ENCODE measurements at places on chromosomes 3 and 15.

GRCh38 chr3:42228796-42229195 lies 37.2 kb downstream of the CCK start:
- no peaks in the 10 kb centered on the region for H3K27me3 ChIP-seq
- no peaks in the 10 kb centered on the region for H3K4me1 ChIP-seq
- H3K27ac ChIP-seq: no peak overlapping the region
- H3K4me3 ChIP-seq: no peak overlapping the region
- no peak for DNase-seq

GRCh38 chr3:110352841-110353604 lies 718.6 kb upstream of the NECTIN3 start:
- no peaks in the 10 kb centered on the region for H3K4me1 ChIP-seq
- H3K4me3 ChIP-seq: no peak overlapping the region
- no peaks in the 10 kb centered on the region for H3K36me3 ChIP-seq
- no peak overlapping the region for H3K27ac ChIP-seq
- no peaks in the 10 kb centered on the region for H3K27me3 ChIP-seq
- DNase-seq: no peak

DNA sequence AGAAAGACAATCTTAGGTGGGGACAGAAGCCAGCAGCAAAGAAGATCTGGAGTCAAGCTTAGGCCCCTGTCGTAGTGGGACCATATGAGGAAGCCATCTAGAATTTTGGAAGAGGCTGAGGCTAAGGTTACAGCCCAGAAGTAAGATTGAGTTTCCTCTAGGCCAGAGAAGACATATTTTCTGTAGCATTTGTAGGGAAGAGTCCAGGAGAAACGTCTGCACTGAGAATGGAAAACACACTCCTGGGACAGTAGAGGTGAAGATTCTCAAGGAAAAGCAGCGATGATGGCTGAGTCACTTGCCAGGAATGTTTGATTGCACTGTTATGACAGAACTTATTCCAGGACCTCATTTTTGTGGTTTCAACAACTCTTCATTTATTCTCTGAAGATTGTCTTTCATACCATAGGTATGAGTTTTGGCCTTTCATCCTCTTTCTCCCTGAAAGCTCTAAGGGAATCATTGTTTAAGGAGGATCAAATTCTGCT lies 107.2 kb downstream of the GTPBP8 start:
- no peaks in the 10 kb centered on the region for H3K36me3 ChIP-seq
- H3K27me3 ChIP-seq: no peaks in the 10 kb centered on the region
- no peak overlapping the region for H3K27ac ChIP-seq
- H3K4me3 ChIP-seq: no peak overlapping the region
- no peak for DNase-seq

- no peaks in the 10 kb centered on the region for H3K36me3 ChIP-seq
- H3K27me3 ChIP-seq: no peaks in the 10 kb centered on the region
- no peak for DNase-seq
- no peaks in the 10 kb centered on the region for H3K4me1 ChIP-seq
- H3K4me3 ChIP-seq: no peak overlapping the region
Observed at GRCh38 chr3:123292321-123293310, 90.9 kb downstream of the SEC22A start.

GRCh38 chr3:187315872-187316271 lies 24.3 kb upstream of the MASP1 start:
- H3K4me3 ChIP-seq: no peak overlapping the region
- H3K36me3 ChIP-seq: no peaks in the 10 kb centered on the region
- H3K27me3 ChIP-seq: peaks cover 65% of the 10 kb centered on the region

DNA sequence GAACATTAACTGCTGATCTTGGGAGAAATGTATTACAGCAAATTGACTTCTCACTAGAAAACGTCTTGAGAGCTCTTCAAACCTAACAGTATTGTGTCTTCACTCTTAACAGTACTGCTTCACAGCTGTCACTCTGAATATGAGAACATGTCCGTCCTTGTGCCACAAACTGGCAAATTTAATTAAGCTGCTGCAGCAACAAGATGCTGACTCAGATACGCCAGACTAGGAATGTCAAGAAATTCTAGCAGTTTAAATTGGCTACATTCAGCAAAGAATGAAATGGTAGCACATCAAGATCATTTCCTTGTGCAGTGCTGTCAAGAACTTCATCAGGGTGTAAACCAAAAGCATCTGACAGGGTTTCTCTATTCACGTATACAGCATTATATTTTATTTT lies 7.6 kb downstream of the ICE2 start:
- H3K27me3 ChIP-seq: no peaks in the 10 kb centered on the region
- peaks cover 2% of the 10 kb centered on the region for H3K4me1 ChIP-seq
- no peak overlapping the region for H3K4me3 ChIP-seq

DNA sequence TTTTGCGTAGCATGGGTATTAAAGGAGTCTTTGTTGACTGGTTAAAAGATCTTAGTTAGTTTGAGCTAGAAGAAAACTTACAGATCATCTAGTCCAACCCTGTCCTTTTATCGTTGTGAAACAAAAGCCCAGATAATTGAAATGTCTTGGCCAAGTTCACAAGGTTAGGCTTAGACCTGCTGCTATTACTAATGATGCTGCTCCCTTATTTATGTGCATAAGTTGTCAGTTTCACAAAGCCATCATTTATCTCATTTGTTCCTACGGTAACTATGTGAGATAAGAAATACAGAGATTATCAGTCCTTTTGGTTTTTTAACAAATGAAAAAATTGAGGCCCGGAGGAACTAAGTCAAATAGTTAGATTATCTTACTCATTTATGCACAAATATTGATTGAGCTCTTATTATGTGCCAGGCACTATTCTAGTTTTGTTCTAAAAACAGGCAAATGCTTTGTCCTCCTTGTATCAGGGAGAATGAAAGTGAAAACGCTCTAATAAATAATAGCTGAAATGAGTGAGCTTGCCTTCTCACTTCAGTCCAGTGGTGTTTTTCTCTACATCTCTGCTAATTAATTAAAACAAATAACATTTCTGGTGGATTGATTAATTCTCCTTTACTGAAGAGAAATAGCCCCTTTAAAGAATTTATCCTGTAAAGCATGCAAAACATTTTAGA lies 49.1 kb upstream of the TPRG1 start:
- H3K27ac ChIP-seq: peak overlapping the region; percentile 32
- H3K4me1 ChIP-seq: peaks cover 41% of the 10 kb centered on the region
- H3K36me3 ChIP-seq: no peaks in the 10 kb centered on the region

GRCh38 chr3:146161663-146162002 lies 649 bp upstream of the PLOD2 start:
- DNase-seq: no peak
- H3K4me1 ChIP-seq: peaks cover 3% of the 10 kb centered on the region
- no peaks in the 10 kb centered on the region for H3K36me3 ChIP-seq
- peak overlapping the region; percentile 82 for H3K4me3 ChIP-seq

DNA sequence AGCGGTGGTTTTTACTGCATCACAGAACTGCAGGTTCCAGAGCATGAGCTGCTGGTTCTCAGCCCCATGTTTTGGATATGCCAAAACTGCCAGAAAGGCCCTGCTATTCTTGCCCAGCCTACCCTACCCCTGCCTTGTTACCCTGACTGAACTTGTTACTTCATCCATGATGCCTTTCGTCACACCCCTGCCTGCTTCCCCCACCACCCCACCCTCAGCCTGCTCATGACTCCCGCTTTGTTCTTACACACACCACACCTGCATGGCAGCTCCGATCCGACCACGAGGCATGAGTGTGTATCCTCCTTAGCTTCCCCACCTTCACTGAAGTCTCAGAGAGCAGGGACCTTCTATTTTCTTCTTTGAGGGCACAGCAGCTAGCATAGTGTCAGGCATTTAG lies 5.1 kb upstream of the TM4SF1 start:
- no peak overlapping the region for H3K4me3 ChIP-seq
- H3K27ac ChIP-seq: peak overlapping the region; percentile 94
- peaks cover 83% of the 10 kb centered on the region for H3K4me1 ChIP-seq
- H3K27me3 ChIP-seq: no peaks in the 10 kb centered on the region
- H3K36me3 ChIP-seq: no peaks in the 10 kb centered on the region

GRCh38 chr3:71583566-71584393 lies at the start of gene FOXP1:
Gene FOXP1, minus strand, starts transcription at chr3:71583728. Its CDS starts 385,347 bp downstream, at chr3:71198381.
- H3K27ac ChIP-seq: peak within 1 kb of the TSS; percentile 97
- peak within 1 kb of the TSS; percentile 62 for H3K4me3 ChIP-seq
- peak; percentile 24 for DNase-seq
- peaks cover 51% of the 10 kb centered on the region for H3K4me1 ChIP-seq
- H3K27me3 ChIP-seq: no peaks in the 10 kb centered on the region
- H3K36me3 ChIP-seq: no peaks in the 10 kb centered on the region

DNA sequence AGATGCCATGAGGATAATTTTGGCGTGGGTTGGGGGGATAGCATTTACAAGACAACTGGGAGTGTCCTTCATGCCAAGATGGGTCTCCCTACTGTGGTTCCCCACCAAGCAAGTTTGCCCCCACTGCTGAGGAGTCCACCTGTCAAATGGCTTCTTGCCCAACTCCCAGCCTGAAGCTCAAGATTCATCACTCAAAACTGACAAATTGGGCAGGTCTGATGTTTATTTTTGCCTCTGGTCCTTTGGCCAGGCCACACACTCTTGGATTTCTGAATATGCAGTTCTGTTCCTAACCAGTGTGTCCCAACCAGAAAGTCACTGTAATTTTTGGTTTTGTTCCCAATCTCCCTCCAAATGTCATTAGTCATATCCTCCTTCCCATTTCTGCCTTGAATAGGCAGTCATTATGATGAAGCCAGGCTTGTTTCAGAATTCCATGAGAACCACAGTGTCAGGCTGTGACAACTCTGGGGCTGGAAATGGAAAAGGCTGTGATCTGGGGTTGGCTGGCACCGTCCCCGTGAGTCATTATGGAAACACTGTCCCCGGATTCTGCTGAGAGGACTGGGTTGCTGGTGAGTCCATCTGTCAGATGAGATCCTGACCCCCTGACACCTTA lies 29.3 kb upstream of the MEF2A start:
- no peaks in the 10 kb centered on the region for H3K36me3 ChIP-seq
- H3K4me1 ChIP-seq: peaks cover 15% of the 10 kb centered on the region
- peak overlapping the region; percentile 75 for H3K27ac ChIP-seq
- H3K27me3 ChIP-seq: no peaks in the 10 kb centered on the region
- no peak overlapping the region for H3K4me3 ChIP-seq

GRCh38 chr15:100835636-100836035 lies 44.0 kb upstream of the ALDH1A3 start:
- H3K4me3 ChIP-seq: no peak overlapping the region
- no peak for DNase-seq
- no peaks in the 10 kb centered on the region for H3K4me1 ChIP-seq
- no peak overlapping the region for H3K27ac ChIP-seq
- H3K36me3 ChIP-seq: no peaks in the 10 kb centered on the region
- no peaks in the 10 kb centered on the region for H3K27me3 ChIP-seq

DNA sequence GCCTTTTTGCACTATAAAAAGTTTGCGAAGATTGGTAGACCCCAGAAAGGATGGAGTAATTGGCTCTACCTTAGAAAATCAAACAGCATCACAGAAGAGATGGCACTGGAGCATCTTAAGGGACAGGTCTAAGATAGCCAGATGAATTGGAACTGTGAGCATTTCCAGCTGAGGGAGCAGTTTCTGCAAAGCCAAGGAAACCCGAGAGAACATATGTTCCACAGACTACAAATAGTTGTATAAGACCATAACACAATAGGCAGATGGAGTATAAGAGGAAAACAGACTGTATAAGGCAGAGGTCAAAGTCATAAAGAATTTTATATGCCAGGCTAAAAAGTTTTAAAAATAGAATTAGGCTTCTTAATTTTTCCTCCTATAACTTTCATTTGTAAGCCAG lies 46.0 kb downstream of the TSC22D2 start:
- H3K27me3 ChIP-seq: no peaks in the 10 kb centered on the region
- H3K4me3 ChIP-seq: no peak overlapping the region
- H3K27ac ChIP-seq: no peak overlapping the region
- H3K36me3 ChIP-seq: no peaks in the 10 kb centered on the region
- peaks cover 32% of the 10 kb centered on the region for H3K4me1 ChIP-seq

DNA sequence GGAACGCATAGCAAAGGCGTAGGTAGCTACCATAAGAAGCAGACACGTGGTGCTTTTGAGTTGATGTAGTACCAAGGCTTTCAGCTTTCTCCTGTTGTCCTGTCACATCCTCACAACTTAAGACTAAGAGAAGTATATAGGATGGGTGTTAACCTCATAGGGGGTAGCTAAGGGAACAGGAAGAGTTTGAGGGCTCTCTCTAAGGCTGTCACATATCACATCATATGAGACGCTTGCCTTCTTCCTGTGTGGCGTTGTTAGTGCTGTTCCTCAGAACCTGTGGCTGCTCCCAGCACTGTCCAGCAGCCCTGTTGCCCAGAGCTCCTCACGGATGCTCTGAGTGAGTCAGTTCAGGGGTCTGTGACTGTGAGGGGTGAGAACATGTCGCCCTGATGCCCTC lies 14.7 kb downstream of the DHX30 start:
- H3K36me3 ChIP-seq: peaks cover 95% of the 10 kb centered on the region
- no peak overlapping the region for H3K27ac ChIP-seq
- H3K4me3 ChIP-seq: no peak overlapping the region
- H3K27me3 ChIP-seq: no peaks in the 10 kb centered on the region
- no peaks in the 10 kb centered on the region for H3K4me1 ChIP-seq

DNA sequence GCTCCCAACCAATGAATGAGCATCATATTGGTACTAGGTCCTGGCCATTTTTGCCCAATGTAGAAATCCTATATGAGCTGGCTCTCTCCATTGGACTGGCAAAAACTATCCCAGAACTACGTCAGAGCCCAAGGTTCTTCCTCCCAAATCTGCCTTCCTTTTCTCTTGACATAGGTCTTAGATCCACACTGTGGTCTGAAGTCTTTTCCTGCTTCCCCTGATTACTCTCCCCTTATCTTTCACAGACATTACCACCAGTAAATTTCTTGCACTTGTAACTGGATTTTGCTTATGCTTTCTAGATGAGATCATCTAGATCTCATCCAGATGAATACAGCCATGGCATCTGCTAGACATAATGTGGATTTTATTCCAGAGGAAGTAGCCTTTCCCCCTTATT lies 141.2 kb upstream of the GADL1 start:
- H3K4me1 ChIP-seq: no peaks in the 10 kb centered on the region
- no peaks in the 10 kb centered on the region for H3K27me3 ChIP-seq
- no peak for DNase-seq

- H3K27me3 ChIP-seq: no peaks in the 10 kb centered on the region
- no peaks in the 10 kb centered on the region for H3K36me3 ChIP-seq
- no peak overlapping the region for H3K27ac ChIP-seq
- no peak overlapping the region for H3K4me3 ChIP-seq
Observed at GRCh38 chr3:126737527-126737926, 33.5 kb downstream of the CHCHD6 start.

DNA sequence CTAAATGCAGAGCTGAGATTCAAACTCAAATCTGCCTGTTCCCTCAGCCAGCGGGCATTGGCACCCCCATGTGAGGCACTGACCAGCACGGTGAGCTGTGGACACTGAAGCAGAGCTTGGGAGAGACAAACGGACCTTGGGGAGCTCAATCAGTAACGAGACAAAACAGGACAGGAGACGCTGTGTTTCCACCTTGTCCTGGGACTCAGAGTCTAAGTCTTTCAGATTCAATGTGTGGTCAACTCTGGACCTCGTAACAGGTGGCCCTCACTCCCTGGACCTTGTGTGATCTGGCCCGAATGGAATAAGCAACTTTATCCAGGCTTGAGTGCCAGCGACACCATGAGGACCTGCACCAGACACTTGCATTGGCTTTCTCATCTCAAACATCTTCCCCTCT lies 232.5 kb downstream of the UACA start:
- no peaks in the 10 kb centered on the region for H3K27me3 ChIP-seq
- H3K4me1 ChIP-seq: peaks cover 10% of the 10 kb centered on the region
- no peak overlapping the region for H3K27ac ChIP-seq
- H3K36me3 ChIP-seq: no peaks in the 10 kb centered on the region
